Foreskin keratinocyte (primary cell): ENCODE measurements at places on chromosomes 7 and 10. TPM values are rescaled to one million over a fixed set of nuclear protein-coding genes. Genes with fewer than 3 reads are reported as not detected.

The WNT8B gene
- total RNA-seq = not detected in 2 replicates

- DNase-seq = peak; percentile 96
These were observed 307.4 kb upstream of the AOAH start for GRCh38 chr7:37031571-37032257.

- no peak for DNase-seq
These were observed 509 bp upstream of the ING3 start for GRCh38 chr7:120949998-120950538.

The AKR1D1 gene
- total RNA-seq = not detected in 2 replicates

The C10orf90 gene
- not detected in 2 replicates for total RNA-seq

DNA sequence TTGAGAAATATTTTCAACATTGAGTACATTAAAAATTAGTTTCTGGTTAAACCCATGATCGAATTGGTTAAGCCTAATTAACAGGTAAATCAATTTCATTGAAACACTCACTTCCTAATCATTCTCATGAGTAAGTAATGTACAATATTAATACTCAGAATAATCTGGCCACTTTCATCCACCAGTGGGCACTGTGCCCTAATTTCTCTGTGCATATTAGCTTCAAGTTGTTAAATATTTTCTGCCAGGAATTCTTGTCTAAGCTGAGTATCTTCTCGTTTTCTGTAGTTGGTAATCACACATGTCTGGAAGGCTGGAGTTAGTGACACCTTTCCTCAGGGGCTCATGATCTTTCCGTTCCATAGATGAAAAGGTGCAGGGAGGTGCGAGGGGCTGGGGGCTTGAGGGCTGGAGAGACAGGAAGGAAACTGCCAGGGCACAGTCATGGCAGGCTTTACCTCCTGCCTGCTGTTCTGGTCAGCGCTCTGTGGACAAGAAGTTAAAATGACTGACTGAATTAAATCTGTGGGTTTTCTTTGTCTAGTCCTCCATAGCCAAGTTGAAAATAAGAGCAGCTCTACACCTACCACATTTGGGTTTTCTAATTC is 71.9 kb downstream of the WIPF3 start:
- DNase-seq = peak; percentile 23

GRCh38 chr10:28874210-28874609 is 196.9 kb downstream of the BAMBI start:
- no peak for DNase-seq

- DNase-seq = no peak
These were observed 108.4 kb upstream of the SDK1 start for GRCh38 chr7:3192669-3193068.

DNA sequence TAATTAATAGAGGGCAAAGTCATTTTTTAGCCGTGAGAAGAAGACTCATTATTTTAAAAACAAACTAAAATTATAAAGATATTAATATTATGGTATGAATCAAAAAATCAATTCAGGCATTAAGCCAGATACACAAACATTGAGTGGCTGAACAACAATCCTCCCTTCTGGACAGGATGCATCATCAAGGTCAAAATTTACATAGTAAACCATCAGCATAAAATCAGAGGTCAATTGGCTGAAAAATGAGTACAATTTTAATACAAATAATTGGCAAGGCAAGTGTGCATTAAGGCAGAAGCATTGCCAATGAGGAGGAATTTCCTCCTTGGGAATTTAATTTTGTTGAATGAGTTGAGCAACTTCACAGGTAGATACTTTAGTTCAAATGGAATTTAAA is 108.2 kb downstream of the PCLO start:
- DNase-seq = no peak

- peak; percentile 26 for DNase-seq
These were observed 69.3 kb downstream of the AP3M1 start for GRCh38 chr10:74081192-74081803.

The STEAP2 gene
- 5.1 and 6.1 TPM in 2 replicates for total RNA-seq

The ITGB1 gene
- total RNA-seq = 897 and 1,100 TPM in 2 replicates

GRCh38 chr10:24096281-24096680 is 112.7 kb upstream of the KIAA1217 start:
- no peak for DNase-seq

- no peak for DNase-seq
These were observed 6.6 kb downstream of the CREB5 start for GRCh38 chr7:28418966-28419365.

The LAMB4 gene
- total RNA-seq = 0.07 and 0.14 TPM in 2 replicates

- DNase-seq = no peak
These were observed 133.5 kb downstream of the PAXIP1 start for GRCh38 chr7:154869436-154869835.

DNA sequence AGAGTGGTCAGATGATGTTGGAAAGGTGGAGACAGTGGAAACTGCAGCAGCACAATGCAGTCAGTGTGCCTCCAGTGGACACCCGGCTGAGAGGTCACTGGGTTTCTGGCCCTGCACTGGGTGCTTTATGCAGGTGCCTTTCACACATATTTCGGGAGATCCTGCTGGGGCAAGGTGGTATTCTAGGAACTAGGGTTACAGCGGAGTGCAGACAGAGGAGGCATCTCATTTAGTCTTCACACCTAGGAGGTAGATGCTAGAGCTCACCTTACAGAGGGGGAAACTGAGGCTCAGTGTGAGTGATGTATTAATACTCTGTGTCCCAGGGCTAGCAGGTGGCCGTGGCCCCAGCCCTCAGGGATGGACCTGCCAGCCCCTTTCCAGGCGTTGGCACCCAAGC is 103.9 kb upstream of the KCTD7 start:
- no peak for DNase-seq

DNA sequence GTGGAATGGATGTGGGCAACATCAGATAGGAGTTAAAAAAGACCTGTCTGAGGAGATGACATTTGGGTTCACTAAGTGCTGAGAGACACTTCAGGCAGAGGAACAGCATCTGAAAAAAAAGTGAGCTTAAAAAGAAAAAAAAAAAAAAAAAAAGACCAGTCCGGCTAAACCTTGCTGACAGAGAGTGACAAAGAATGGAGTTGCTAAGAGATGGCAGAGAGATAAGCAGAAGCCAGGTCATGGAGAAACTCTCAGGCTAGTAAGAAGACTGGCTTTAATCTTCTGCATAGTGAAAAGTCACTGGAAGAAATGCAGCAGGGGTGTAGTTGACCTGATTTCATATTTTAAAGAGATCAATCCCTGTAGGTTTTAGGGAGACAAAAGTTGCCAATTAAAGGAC is 711.1 kb upstream of the SEMA3D start:
- DNase-seq = no peak

The PLPP4 gene
- 0.31 and 0.35 TPM in 2 replicates for total RNA-seq

The NPY gene
- not detected in 2 replicates for total RNA-seq
